SK-N-SH treated with all-trans-retinoic acid at 6 μM for 48 hours (cell line): ENCODE measurements at places on chromosomes 7 and 10.
A peak's percentile ranks its signal among the peaks of the same experiment; 100 is the strongest.

DNA sequence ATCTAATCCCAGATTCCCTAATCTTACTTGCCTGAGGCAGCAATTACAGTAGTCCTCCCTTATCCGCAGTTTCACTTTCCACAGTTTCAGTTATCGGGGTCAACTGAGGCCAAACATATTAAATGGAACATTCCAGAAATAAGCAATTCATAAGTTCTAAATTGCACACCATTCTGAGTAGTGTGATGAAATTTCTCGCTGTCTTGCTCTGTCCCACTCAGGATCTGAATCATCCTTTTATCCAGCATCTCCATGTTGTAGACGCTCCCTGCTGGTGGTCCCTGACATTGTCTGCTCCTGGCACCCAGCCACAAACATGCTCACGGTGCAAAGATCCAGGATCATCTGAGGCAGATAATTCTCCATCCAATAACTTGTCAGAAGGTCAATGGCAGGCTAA, 128.7 kb upstream of the CXCL12 start:
- no peak for ATAC-seq

GRCh38 chr7:50356212-50356944, 51.9 kb downstream of the IKZF1 start:
- no peak for ATAC-seq

DNA sequence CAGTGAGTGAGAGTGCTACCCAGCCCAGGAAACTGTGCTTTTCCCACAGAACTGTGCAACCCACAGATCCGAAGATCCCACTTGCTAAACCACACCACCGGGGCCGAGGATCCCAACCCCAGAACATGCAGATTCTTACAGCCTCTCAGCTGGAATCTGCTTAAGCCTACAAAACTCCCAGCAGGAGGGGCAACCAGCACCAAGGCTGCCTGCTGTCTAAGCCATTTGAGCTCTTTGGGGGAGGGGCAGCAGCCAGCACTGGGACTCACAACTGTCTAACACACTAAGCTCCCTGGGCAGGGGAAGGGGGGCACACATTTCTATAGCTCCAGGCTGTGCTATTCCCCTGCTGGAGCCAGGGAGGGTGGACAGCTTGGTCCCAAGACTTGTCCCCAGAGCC, 529.9 kb downstream of the XPNPEP1 start:
- no peak for ATAC-seq

- ATAC-seq, result no peak
Measured at GRCh38 chr7:31857172-31857571, 170.2 kb downstream of the PPP1R17 start.

- no peak for ATAC-seq
Measured at GRCh38 chr7:70416347-70416985, 715.5 kb upstream of the GALNT17 start.

DNA sequence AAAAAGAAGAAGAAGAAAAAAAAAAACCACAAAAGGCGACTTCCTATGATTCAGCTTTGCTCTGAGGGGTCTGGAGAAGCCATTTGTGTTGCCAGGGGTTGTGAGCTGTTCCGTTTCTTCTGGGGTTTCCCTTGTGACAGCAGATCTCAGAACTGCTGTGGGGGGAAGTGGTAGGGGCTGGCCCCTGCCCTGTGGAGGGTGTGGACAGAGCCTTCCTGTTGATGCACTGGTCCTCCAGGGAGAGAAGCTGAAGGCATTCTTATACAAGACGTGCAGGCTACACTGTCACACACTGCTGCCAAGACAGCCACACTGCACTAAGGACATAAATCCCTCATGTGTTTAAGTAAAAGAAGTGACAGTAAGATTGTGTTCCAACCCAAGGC, 17.3 kb upstream of the CSGALNACT2 start:
- no peak for ATAC-seq

DNA sequence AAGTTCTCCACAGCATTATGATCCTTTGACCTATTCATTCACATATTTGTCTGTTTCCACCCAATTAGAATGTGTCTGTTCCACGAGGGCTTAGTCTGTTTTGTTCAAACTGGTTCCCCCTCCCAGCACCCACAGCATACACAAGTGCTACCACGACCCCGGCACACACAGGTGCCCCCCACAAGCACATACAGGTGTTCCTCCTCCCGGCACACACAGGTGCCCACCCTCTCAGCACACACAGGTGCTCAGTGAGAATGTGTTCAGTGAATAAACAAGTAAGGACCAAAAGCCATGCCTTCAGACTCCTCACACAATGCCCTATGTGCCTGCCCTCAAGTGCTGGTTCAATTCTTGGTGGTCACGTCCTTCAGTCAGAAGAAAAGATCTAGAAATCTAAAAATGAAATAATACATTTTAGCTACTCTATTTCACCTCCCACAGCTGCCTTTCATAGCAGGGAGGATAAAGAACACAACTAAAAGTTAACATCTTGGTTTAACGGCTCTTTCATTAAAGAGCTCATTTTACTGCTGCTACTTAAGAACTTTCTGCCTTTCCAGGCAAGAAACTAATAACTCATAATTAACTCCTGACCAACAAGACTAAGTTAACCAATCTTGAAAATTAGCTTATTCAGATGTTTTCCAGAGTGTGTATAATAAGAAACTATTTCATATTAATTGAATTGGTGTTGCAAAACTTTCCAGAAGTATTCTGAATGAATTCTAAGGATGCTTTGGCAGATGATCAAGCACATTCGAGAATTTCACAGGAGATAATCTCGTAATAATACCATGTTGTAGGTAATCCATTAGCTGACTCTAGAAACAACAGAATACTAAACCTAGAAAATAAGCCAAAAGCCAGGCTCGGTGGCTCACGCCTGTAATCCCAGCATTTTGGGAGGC, 2.3 kb downstream of the DNMBP start:
- ATAC-seq, result no peak

DNA sequence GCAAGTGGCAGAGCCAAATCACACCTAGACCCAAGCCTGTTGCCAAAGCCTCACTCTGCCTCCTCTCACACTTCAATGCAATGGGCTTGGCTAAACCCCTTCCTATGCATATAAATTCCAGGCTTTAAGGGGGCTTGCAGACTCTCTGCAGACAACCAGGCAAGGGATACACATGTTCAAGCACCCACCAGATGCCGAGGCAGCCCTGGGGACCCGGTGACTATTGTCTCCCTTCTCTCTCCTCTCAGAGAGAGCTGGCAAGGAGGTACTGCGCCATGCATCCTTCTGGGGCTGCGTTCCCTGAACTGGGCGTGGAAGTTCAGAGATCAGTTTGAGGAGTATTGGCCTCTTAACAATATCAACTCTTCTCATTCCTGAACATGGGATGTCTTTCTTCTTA, 131.2 kb downstream of the ARHGAP22 start:
- no peak for ATAC-seq

DNA sequence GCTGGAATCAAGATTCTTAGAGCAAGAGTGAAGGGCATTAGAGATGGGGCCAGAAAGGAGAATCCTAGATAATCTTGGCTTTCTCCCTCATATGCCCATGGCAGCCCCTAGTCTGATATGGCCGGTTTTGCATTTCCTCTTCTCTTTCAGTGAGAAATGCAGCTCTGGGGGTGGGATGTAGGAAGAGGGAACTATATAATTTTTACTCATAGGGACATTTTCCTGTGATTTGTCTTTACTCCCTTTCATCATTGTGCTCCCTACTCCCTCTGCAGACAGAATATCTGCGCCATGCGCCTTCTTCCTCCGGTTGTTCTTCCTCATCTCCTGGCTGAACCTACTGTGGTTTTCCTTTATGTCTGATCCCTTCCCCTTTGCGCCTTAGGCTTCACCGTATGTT, 16.8 kb upstream of the CHCHD1 start:
- ATAC-seq, result no peak

DNA sequence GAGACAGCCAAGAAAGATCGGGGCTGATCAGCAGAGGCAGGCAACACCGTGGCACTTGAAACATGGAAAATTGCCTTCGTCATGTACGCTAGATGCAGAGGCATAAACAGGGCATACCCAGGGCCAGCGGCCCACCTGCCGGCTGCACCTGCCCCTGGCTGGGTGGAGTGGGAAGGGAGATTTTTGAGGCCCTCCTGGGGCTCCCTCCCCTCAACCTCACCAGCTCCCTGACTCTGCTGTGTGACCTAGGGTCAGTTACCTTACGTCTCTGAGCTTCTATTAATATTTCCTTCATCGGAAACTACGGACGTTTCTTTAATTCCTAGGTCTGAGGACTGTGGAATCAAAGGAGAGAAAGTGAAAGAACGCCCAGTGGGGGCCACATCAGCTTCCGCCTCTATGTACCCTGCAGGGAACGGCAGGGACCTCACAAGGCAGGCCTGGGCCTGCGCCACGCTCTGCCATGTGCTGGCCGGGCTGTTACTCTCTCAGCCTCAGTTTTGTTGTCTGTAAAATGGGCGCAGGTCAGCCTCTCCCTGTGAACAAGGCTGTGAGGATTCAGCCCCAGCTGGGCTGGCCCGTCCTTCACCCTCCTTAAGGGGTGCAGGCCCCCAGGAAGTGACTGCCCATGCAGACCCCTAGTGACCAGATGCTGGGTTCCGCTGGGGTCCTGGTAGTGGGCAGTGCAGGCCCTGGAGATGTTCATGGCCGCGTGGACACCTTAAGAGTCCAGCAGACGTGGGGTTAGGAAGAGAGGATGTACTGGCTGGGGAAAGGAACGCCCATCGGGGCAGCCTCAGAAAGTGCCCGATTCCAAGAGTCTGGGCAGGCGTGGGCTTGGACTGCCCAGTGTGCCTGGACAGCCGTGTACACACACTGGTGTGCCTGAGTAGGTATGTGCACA, 22.7 kb downstream of the ELFN1 start:
- ATAC-seq, result no peak

- ATAC-seq, result no peak
Measured at GRCh38 chr10:132943791-132944404, 1.5 kb upstream of the CFAP46 start.

- no peak for ATAC-seq
Measured at GRCh38 chr7:44147026-44147991, 6.2 kb upstream of the MYL7 start.

- peak; percentile 31; the same call in 2 of the 3 replicates for ATAC-seq
Measured at GRCh38 chr10:33248638-33249037, 85.8 kb downstream of the NRP1 start.

DNA sequence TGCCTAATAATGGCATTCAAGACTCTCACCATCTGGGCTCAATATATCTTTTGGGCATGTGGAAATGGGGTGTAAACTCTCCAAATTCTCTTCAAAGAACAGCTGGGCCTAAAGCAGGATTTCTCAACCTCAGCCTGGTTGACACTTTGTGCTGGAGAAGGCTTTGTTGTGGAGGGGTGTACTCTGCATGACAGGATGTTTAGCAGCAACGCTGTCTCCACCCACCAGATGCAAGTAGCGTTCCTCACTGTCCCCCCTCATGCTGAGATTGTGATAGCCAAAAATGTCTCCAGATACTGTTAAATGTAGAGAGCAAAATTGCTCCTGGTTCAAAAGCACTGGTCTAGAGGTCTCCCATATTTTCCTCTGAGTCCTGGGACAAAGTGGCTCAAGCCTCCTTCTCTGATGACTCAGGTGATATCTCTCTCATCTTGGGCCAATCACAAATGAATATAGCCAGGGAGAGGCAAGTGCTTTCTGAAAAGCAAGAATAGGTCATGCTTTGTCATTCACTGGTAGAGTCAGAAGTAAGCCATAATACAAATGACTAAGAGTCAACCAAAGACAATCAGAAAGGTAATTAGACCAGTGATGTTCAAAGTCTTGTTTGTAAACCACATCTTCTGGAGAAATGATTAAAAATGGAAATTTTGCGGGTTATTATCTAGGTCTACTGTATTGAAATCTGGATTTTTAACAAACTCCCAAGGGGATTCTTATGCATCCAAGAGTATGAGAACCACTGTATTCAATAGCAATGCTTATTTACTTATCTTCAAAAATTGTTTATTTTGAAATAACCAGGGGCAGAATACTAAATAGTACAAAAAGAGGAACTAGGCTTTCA, 330.8 kb downstream of the PTEN start:
- ATAC-seq, result no peak; the same call in 2 of the 3 replicates

GRCh38 chr10:89210794-89211425, 3.8 kb upstream of the CH25H start:
- ATAC-seq, result no peak
